Activated T-helper 17 cell treated with anti-CD3 and anti-CD28 coated beads, Interleukin-2, amount 50 U/mL, for 72 hours (primary cell): ENCODE measurements at places on chromosomes 5 and 9. TPM values are rescaled to one million over a fixed set of nuclear protein-coding genes. Genes with fewer than 3 reads are reported as not detected.

Gene MARCOL
- total RNA-seq: not detected

- no peak for ATAC-seq
These were observed 1401.4 kb downstream of the EFNA5 start for GRCh38 chr5:106269252-106269843.

- no peak for ATAC-seq
These were observed 2.5 kb downstream of the TLE1 start for GRCh38 chr9:81686614-81687520.

- ATAC-seq: no peak
These were observed 32.1 kb downstream of the CENPK start for GRCh38 chr5:65530904-65531303.

DNA sequence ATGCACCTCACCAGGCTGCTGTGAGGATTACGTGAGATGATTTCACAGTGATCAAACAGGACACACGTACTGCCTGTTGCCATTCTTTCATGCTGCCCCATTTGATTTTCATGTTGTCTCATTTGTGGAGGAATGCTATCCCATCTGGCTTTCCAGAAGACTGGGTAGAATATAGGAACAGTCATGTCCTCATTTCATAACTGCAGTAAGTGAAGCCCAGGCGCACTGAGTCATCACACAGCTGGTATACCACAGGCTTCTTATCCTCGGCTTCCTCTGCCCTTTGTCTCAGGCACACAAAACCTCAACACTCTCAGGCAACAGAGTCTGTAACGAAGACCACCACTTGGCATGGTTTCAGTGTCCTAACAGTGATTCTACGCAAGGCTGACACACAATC is 62.3 kb downstream of the LHFPL2 start:
- ATAC-seq: no peak

GRCh38 chr5:54081415-54081814 is 229.0 kb downstream of the ARL15 start:
- no peak for ATAC-seq

GRCh38 chr9:94498801-94499453 is 56.0 kb upstream of the PCAT7 start:
- ATAC-seq: no peak

GRCh38 chr5:55509796-55510522 is 24.8 kb downstream of the PLPP1 start:
- no peak for ATAC-seq
